ENCODE measurements at places on chromosomes 6 and 20.
A peak's percentile ranks its signal among the peaks of the same experiment; 100 is the strongest.

GRCh38 chr6:106244521-106244920 lies 81.0 kb downstream of the ATG5 start:
- no peak for DNase-seq

DNA sequence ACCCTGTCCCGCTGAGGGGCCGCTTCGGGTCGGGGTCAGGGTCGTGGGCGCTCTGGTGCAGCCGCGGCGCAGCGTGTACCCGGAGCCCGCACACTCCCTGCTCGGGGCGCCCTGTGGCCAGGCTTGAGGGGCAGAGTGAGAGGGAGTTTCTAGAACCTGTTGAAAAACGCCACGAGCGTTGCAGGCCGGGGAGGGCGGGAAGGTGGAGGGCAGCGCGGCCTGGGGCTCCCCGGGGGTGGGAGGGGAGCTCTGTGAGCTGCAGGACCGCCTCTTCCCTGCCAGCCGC lies 539 bp upstream of the BHLHE23 start:
- DNase-seq, result no peak

- no peak for DNase-seq
Observed at GRCh38 chr6:38644951-38645350, 5.2 kb upstream of the BTBD9 start.

DNA sequence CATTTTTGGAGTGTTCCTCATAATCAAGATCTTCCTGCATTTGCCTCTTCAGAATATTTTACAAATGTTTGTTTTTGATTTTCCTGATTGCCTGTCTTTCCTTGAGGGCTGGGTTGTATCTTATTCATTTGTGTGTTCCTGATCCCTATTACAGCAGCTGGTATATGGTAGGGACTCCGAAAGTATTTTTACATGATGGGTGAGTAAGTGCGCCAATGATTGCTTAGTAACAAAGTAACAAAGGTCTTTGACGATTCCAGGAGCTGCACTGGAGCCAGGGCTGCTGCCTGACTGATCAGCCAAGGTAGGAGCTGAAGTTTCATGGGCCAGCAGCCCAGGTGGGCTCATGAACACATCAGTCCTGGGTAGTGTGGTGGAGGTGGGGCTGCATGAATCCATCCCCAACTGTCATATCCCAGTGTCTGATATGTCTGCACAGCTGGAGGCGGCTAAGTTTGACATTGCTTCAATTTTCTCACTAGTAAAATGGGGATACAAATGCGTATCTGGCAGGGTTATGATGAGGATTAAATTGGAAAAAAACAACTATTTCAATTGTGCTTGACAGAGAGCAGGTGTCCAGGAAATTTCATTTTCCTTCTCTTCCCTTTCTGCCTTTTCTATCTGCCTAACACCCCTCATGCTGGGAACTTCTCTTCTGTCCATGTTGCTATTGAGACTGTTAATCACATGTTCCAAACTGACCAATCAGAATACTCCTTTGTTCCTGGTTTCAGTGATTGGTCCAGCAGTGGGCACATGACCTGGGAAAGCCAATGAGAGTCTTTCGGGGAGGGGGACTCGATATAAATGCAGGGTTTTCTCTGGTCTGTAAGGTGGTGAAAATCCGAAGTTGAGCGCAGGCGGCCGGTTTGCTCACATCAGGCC lies 90.7 kb downstream of the CDH26 start:
- no peak for DNase-seq

- DNase-seq, result no peak
Observed at GRCh38 chr6:154395316-154395715, 38.7 kb upstream of the IPCEF1 start.

GRCh38 chr20:4922186-4922585 lies 79.1 kb downstream of the SLC23A2 start:
- no peak for DNase-seq

GRCh38 chr20:51134405-51134804 lies 111.5 kb upstream of the KCNG1 start:
- no peak for DNase-seq

DNA sequence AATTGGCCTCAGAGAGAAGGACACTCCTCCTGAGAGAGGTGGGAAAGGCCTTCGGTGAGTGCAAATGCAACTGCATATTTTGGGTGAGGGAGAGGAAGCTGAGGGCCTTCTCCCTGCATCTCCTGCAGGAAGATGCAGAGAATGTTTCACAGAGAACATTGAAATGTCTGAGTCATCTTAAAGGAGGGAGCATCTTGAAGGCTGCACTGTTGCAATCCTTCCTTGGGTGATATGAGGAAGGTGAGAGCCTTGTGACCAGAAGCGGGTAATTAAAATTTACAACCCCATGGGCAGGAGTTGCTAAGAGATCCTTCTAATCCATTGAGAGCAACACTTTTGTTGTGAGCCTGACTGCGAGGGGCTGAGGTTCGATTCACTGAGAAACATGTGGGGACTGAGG lies 375.7 kb upstream of the MARCKS start:
- DNase-seq, result no peak

GRCh38 chr20:16562259-16562658 lies 11.0 kb downstream of the KIF16B start:
- no peak for DNase-seq

- no peak for DNase-seq
Observed at GRCh38 chr20:11698124-11698523, 219.6 kb upstream of the BTBD3 start.

DNA sequence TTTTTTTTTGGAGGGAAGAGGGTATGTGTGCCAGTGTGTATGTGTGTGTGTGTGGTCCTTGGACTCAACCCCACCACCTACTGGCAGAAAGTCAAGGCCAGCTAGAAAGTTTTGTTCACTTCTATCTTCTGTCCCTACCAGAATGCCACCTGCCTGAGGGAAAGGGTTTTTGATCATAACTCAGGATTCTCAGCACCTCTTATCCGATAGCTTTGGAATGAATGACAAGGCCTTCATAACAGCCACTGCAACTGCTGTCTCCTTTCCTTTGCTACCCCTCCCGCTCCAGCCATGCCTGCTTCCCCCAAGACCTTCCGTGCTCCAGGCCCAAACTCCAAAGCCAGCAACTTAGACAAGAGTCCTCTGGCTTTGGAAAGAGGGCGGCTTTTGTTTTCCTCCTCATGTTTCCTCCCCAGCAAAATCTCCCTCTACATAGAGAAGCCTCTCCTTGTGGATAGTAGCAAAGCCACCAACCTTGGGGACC lies 18.7 kb downstream of the BTN3A1 start:
- DNase-seq, result no peak

DNA sequence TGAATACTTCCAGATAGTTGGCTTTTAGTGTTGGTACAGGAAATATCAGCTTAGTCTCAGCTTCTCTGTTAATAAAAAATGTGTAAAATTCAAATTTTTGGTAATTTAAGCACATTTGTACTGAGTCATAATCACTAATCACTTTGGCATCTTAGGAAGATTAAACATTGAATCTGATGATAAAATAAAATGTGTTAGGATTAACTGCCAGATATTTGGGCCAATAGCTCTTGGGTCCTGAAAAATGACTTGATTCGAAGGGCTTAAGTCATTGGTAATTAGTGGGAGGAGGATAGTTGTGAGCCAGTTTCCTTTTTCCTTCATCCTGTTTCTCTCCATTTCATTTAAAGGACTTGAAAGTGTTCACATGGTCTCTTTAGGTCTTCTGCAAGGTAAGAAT lies 426.1 kb downstream of the RFPL4B start:
- DNase-seq, result no peak

DNA sequence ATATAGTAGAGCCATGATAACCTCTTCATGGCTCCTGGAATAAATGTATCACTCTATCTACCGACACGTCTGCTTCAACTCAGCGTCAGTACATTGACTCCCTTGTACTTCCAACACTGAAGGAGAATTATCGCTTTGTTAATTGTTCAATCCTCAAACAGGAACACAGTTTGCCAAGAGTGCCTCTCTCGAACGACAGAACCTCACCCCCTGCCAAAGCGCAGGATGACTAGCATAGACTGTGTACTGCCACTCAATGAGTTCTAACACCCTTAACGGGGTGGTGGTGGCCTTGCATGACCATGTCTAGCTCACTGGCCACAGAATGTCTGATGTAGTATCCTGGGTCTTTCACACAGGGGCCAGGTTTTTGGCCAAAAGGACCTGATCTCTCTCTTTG lies 81.4 kb upstream of the HEY2 start:
- DNase-seq, result no peak

- DNase-seq, result no peak
Observed at GRCh38 chr20:19828232-19828631, 70.2 kb downstream of the RIN2 start.

- DNase-seq, result peak; percentile 64
Observed at GRCh38 chr6:44237813-44238433, 9.0 kb upstream of the HSP90AB1 start.

DNA sequence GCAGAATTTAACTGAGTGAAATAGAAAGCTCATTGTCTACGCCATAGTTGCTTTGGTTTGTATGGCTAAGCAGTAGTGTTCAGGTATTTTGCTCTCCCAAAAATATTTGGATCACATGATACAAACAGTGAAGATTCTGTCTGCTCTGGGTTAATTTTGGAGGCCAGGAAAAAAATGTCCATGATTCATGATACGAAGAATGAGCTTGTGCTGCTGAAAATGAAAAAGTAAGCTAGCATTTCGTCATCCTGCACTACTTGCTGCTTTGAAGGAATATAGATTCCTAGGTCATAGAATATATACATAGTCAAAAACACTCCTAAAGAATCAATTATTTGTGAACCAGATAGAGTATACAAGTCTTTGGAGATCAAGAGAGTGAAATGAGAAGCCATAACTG lies 8.3 kb downstream of the WRNIP1 start:
- DNase-seq, result no peak

GRCh38 chr6:5950361-5950785 lies 56.4 kb downstream of the NRN1 start:
- DNase-seq, result no peak

DNA sequence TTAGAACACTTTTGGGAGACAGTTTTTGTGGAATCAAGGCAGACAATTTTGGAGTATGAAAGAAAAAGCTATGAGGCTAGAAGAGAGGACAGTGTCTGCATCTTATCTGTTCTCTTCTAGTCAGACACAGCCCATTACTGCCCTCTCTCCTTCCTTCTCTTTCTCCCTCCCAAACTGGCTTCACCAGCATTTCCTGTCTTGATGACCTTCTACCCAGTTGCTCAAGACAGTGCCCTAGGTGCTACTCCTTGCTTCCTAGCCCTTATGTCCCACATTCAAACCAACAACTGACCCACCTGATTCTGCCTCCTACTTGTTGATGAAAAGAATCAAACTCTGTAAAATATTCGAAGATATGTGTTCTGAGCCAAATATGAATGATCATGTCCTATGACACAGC lies 116.4 kb upstream of the RIPOR2 start:
- DNase-seq, result no peak

GRCh38 chr6:12814015-12814414 lies 97.4 kb downstream of the PHACTR1 start:
- DNase-seq, result no peak

- DNase-seq, result no peak
Observed at GRCh38 chr6:23454080-23454976, 671.7 kb upstream of the NRSN1 start.

DNA sequence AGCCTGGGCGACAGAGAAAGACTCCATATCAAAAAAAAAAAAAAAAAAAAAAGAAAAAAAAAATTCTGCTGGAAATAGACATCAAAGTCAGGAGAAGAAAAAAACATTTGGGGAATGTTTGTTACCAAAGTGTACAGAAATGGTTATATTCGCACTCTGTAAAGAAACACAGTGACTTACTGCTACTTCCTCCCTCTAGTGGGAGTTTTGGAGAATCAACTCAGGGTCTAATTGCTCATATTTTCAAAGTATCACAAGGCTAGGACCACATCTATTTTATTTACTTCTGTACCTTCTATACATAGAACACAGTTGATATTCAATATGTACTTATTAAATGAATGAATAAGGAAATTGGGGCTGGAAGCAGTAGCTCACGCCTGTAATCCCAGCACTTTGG lies 24.4 kb downstream of the ARG1 start:
- no peak for DNase-seq

DNA sequence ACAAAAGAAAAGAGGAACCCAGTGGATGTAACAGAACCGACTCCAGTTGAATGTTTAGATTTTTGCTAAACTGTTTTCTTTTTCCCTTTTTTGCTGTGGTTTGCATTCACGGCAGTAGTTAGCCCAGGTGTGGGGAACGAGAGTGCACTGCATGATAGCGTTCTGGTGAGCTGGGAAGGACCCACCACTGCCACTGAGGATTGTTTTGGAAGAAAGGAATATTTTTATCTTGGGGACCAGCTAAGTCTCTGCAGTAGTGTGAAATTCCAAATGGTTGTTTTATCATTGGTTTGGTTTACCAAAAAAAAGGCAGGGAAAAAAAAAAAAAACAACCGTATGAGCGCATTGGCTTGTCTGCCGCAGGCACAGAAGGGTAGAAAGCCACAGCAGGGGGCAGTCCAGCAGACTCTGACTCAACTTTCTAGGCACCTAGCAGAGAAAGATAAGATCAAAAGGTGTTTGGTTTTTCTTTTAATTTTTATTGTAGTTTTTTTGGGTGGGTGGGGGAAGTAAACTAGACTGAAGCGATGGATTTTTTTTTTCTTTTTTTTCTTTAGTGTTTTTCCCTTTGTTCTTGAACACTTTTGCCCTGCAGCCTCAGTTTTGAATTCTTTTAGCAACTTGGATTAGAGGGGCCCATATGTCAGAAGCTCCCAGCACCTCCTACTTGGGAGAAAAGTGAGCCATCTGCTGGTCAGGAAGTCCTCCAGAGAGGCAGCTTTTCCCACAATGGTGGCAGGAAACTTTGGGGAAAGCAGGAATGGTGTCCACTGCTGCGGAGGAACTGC lies 13.5 kb upstream of the RAB5IF start:
- DNase-seq, result peak; percentile 15

GRCh38 chr20:16601047-16601446 lies 27.8 kb upstream of the KIF16B start:
- DNase-seq, result no peak

DNA sequence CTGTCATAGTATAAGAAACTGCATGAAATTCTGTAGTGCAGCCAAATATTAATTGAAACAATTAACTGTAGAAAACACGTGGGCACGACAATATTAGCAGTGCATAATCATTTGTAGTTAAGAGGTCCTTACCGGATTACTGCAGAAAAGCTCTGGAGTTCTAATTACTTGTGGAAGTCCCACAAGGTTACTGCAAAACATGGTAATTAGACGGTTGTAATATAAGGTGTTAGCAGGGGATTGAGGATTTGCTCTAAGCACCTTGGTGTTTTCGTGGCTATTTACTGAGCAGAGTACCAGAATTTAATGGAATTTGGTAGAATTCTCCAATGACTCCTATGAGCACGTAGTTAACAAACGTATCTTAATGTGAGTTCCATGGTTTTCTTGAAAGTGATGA lies 473.6 kb upstream of the AGPAT4 start:
- no peak for DNase-seq

Measured in activated CD4-positive, CD25-positive, alpha-beta regulatory T cell (primary cell).